ENCODE measurements at places on chromosomes 3 and 15.

DNA sequence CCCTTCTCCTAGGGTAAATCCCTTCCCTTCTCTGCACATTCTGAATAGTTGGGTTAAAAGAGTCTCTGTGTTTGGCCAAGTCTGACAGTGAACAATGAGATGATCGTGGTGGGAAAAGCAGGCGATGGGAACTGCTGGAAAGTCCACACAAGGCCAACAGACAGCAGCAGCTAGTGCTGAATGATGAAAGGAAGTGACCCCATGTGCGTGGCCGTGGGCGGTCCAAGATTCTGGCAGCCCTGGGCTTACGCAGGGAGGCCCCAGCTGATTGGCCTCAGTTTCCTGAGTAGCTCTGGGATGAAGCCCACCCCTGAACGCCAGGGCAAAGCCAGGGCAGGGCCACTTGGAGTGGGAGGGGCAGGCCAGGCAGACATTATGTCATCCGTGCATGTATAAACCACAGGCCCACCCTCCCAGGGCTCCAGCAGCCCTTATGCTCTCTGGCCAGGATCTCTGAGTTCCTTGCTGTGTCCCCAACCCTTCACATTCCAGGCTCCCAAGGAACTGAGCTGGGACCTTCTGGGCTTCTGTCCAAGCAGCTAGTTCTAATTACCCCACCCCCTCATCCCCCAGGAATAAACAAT is 57.8 kb downstream of the CDC25A start:
- no peak for DNase-seq

- no peak for DNase-seq
Observed at GRCh38 chr3:44237161-44237560, 4.5 kb upstream of the TOPAZ1 start.

GRCh38 chr3:16398648-16399047 is 114.9 kb downstream of the RFTN1 start:
- DNase-seq: no peak

DNA sequence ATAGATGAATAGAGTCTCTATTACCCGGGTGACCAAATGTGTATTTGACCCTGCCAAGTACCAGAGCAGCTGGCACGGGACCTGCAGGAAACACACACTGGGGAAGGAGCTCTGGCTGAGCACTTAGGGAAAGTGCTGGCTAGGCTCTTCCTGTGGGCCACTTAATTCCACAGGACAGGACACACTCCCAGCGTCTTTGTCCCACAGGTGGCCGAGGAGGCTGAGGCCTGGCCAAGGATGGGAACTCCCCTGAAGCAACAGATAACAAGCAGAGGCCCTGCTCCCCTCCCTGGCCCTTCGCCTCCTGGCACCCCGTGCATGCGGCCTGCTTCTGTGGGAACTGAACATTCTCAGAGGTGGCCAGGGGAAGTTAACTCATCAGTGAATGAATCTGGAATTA is 180.8 kb downstream of the ATP10A start:
- DNase-seq: no peak

- no peak for DNase-seq
Observed at GRCh38 chr3:72458375-72458774, 389.9 kb downstream of the SHQ1 start.

DNA sequence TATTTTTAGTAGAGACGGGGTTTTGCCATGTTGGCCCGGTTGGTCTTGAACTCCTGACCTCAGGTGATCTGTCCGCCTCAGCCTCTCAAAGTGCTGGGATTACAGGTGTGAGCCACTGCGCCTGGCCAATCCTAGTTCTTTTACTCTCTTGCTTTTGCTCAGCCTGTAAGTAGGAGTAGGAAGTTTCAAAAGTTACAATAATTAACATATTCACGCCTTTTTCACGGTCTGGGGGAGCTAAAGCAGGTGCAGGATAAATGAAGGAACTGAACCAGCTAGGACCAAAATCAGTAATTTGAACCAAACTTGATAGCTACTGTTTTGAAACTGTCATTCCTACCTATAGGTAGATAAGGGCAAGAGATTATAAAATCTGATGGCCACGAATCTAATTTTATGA is 98.5 kb downstream of the CACNA1D start:
- no peak for DNase-seq

DNA sequence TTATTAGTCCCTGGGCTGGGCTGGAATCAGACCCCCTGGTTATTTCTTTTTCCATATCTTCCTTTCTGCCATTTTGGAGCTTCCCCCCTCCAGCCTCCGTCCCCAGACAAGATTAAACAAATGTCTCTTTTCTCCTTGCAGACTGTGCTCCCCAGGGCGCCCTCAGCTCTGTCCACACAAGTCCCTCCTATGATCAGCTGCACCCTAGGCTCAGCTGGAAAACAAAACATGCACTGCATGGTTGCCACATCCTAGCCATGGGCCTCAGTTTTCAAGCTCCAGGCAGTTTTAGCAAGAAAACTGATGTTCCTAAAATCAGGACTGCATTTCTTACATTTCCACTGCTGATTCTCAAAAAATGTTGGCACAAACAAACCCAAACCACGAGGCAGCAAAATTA is 23.5 kb upstream of the RFTN1 start:
- DNase-seq: no peak

DNA sequence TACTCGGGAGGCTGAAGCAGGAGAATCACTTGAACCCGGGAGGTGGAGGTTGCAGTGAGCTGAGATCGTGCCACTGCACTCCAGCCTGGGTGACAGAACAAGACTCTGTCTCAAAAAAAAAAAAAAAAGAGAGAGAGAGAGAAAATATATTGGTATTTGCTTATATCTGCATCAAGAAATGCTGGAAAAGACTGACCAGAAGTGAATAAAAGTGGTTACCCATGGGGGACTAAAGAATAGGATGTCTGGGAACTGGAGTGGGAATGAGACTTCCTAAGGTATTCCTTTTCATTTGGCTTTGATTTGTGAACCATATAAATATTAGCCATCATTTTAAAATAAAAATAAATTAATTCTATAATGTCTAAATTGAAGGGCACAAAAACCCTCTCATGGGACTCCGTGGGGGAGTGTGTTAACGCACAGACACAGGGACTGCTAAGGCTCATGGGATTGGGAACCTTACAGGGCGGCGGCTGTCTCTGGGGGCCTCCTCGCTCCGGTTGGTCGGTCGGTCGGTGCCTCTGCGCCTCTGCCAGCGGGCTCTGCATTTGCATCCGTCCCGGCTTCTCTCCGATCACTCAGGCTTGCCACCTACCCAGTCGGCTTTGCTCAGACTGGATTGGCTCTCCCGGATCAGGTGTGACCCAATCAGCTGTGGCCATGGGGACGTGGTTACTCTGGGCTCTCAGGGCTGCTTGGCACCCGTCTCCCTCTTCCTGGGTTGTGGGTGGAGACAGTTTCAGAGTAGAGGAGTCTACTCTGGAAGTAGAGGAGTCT is 12.7 kb upstream of the TSPAN3 start:
- peak; percentile 93 for DNase-seq

- no peak for DNase-seq
Observed at GRCh38 chr3:53402326-53402725, 55.0 kb upstream of the DCP1A start.

- no peak for DNase-seq
Observed at GRCh38 chr15:99103279-99103678, 1.6 kb upstream of the SYNM start.

DNA sequence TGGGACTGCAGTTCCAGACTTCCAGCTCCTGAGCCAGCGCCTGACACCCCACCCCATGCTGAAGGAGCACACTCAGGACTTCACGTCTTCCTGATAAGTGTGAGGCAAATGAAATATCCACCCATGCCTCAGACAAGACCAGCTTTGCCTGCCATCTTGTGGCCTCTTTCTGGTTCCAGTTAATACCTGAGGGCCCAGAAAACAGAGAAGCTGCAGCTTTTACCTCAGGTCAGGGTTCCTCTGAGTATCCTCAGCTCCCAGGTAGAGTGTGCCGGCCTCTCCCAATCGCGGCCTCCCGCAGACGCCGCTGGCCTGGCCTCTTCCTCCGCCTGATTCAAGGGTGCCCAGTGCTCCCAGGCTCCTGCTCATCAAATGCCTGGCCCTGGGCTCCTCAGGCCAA is 5.1 kb upstream of the KLHL6 start:
- DNase-seq: no peak

- DNase-seq: no peak
Observed at GRCh38 chr15:73522011-73522410, 79.0 kb downstream of the REC114 start.

GRCh38 chr3:42680271-42680670 is 5.1 kb upstream of the KLHL40 start:
- no peak for DNase-seq

- no peak for DNase-seq
Observed at GRCh38 chr3:19652336-19652735, 281.7 kb downstream of the EFHB start.

DNA sequence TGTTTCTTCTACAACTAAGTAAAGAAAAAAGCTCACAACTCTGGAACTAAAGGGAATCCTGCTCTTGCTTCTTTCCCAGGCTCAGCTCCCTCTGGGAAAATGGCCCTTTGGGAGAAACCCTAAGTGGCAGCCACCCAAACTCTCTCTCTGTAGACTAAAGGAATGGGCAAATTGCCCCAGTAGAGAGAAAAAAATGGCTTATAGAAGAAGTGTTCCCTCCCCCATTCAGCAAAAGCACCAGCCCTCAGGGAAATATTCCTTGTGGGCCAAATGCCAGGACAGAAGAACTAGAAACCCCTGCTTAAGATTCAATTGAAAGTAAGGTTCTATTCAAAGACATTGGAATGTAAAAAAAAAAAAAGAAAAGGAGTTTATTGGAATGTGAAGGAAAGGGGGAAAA is 603.7 kb upstream of the ALCAM start:
- no peak for DNase-seq

DNA sequence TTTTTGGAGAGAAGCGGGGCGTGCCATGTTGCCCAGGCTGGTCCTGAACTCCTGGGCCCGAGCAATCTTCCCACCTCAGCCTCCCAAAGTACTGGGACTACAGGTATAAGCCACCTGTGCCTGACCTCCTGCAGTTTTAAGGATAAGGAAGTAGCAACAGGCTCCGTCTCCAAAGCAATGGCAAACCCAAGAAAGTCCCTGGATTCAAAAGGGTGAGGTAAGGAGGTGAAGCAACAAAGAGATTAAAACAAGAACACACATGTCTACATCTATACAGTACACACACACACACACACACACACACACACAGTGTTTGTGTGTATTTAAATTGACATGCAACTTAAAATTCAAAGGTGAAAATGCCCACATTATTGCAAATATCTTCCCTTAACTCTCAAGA is 58.9 kb downstream of the ABCC5 start:
- DNase-seq: no peak

GRCh38 chr15:75551091-75551490 is 28.0 kb downstream of the PTPN9 start:
- no peak for DNase-seq

- DNase-seq: no peak
Observed at GRCh38 chr15:29968099-29968894, 114.5 kb upstream of the GOLGA8J start.

DNA sequence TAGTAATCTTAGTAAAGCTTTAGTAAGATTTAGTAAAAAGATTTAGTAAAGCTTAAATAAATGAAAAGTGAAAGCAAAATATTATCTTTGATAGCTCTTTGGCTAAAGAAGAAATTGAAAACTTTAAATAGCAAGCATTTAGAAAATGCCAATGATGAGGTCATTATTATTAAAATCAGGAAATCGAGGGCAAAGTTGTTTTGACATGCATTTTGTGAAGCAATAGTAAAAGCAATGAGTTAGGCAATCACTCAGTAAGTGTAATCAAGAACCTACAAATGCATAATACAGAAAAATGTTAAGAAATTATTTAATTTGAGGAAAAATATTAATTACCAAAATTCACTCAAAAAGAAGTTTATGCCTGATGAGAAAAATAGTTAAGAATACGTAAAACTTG is 280.3 kb upstream of the MME start:
- no peak for DNase-seq

GRCh38 chr3:69385723-69386555 is at the start of gene FRMD4B:
Gene FRMD4B (minus strand): TSS chr3:69386088. CDS start chr3:69385989, 99 bp downstream.
- DNase-seq: no peak

DNA sequence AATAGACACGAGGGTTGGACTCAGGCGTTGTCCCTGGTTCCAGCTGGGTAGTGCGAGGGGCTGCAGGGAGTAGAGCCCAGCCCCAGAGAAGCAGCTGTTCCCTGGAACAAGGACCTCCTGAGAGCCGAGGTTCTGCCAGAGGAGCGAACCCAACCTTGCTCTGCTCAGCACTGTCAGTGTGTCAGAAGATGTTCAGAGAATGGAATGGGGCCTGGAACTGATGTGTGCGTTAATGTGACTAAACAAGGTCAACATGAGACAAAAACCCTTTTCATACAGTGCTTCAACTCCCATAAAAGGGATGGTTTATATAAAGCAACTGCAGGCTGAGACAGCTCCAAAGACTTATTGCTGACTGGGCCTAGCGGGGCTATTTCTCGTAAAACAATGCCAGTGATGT is 35.5 kb upstream of the HACD2 start:
- no peak for DNase-seq

DNA sequence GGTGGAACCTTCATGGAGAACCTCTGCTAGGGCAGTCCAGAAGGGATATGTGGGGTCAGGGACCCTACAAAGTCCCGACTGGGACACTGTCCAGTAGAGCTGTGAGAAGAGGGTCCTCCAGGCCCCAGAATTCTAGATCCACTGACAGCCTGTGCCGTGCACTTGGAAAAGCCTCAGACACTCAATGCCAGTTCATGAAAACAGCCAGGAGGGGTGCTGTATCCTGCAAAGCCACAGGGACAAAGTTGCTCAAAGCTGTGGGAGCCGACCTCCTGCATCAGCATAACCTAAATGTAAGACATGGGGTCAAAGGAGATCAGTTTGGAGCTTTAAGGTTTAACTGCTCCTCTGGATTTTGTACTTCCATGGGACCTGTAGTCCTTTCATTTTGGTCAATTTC is 448.8 kb upstream of the CADM2 start:
- no peak for DNase-seq
